ENCODE measurements at places on chromosomes 5 and 9.

- no peak for DNase-seq
Measured at GRCh38 chr9:88998503-88998902, 7.2 kb downstream of the S1PR3 start.

GRCh38 chr9:89891221-89891590 is 286.4 kb downstream of the GADD45G start:
- no peak for DNase-seq

DNA sequence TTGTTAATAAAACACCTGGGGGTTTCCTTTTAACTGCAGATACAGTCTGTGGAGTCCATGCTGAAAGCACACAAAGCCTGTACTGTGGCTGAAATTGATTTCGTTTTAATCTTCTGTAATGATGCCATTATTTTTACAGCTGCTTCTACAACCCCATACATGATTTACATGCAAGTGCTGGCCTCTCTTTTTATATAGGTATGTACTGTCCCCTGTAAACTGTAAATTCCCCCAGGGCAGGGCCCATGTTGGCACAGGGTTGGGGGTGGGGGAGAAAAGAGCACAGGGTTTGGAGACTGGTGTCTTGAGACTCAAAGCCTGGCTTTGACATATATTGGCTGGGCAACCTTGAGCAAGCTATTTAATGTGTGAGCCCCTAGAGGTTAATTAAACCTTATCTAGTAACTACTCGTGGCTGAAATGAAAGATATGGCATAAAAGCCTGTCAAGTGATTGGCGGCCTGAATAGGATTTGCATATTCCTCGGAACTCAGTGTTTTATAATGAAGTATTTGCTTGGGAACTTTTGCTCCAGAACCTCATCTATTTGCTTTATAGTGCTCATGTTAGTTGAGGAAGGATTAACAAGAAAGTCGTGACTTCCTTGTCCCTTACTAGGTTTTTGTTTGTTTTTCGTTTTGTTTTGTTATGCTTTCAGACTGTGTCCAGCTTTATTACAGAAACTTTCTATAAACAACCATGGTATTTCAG is 34.0 kb downstream of the KLF4 start:
- no peak for DNase-seq

DNA sequence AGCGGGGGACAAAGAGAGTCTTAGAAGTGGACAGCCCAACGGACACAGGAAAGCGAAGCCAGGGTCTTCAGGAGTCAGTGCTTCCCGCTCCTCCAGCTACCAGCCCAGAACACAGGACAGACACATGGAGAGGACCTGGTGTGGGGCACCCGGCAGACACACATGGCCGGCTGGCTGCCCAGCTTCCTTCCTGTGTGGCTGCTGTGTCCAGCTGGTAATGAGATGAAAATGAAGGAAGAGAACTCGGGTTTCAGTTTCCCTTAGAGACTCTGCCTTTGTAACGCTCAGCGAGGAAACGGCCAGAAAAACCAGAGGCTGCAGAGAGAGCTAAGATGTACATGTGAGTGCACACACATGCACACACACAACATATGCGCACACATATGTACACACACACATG is 87.5 kb downstream of the SECISBP2 start:
- no peak for DNase-seq

GRCh38 chr9:136196404-136197083 is 8.4 kb downstream of the LHX3 start:
- DNase-seq: no peak

DNA sequence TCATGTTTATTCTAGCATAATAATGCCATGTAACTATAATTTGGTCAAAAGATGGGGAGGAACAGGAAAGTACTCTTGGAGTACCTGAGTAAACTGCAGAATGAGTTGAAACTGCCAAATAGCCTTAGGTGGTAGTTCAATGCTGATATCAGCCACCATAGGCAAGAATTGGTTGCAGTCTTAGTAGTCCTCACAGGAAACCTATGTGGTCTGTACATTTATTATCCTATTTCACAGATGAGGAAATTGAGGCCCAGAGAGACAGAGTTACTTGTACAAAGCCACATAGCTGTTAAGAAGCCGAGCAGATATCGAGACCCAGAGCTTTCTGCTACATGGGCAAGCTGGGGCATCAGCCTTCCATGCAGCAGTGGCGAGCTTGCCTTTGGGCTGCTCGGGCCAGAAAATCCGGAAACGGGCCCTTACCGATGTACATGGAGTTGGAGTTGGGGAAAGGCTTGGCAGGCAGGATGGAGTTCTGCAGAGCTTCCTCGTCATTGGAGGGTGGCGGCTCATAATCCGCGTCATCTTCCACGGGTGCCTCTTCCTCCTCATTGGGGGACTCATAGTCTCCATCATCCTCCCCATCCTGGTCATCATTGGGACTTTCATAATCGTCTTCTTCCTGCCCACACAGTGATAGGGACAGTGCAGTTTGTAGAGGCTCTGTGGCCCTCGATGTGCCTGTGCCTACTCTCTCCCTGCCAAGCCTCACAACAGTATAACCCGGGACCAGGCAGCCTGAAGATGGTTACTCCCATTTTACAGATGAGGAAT is 27.1 kb downstream of the LCP2 start:
- DNase-seq: no peak

- no peak for DNase-seq
Measured at GRCh38 chr5:75510417-75510835, 1.0 kb downstream of the CERT1 start.

- DNase-seq: no peak
Measured at GRCh38 chr5:56055287-56055686, 60.5 kb upstream of the IL6ST start.

- DNase-seq: no peak
Measured at GRCh38 chr9:2178034-2178734, 163.0 kb downstream of the SMARCA2 start.

DNA sequence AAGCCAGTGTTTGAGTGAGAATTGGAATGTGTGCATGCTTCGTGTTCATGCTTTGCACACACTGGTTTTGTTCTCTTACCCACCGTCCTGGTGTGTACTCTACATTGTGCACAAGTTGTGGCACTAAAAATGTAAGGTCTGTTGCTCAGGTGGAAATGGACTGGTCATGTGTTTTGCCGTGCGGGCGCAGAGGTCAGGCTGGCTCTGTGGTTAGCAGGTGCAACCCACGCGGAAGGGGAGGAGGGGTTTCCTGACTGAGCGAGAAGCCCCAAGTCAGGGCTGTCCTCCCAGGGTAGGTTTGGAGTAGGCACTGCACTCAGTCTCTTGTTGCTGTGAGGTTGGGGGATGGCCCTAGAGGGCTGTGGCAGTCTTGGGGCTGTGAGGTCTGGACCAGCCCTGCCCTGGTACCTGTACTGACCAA is 86.6 kb downstream of the EHMT1 start:
- DNase-seq: peak; percentile 36

DNA sequence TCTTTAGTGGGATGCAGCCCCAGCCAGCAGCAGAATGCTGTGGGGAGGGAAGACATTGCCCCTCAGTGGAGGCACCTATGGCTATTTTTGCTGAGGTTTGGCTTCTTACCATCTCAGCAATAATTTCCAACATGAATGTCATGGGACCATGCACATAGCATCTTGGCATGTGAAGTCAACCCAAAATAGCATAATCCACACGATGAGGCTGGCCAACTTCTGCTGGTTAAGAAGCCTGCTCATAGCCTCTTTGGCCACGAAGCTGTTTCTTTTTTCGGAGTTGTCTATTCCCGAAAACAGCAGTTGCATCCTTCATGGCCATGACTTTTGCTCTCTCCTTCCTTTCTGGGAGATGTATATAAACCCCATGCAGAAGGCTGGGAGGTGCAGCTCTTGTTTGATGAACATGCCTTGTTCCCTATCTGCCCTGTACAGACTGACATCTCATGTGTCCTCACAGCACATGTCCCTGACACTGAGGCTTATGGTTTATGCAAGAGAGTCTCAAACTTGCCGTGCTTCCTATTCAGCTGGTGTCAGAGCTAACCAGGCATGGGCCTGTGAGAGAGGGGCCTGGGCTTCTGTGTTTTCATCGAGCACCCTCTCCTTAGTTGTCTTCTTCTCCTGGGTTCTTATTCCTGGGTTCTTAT is 45.3 kb downstream of the SYK start:
- DNase-seq: no peak

- DNase-seq: no peak
Measured at GRCh38 chr9:109475526-109475925, 22.6 kb downstream of the PTPN3 start.

GRCh38 chr9:89871871-89872331 is 267.1 kb downstream of the GADD45G start:
- peak; percentile 9 for DNase-seq

GRCh38 chr9:123643518-123643917 is 286.4 kb downstream of the DENND1A start:
- DNase-seq: no peak

GRCh38 chr9:128153947-128154695 is 4.9 kb downstream of the LCN2 start:
- DNase-seq: no peak

- DNase-seq: no peak
Measured at GRCh38 chr5:145848854-145849253, 13.7 kb upstream of the PRELID2 start.

GRCh38 chr9:126971261-126971660 is 56.7 kb downstream of the RALGPS1 start:
- DNase-seq: no peak

DNA sequence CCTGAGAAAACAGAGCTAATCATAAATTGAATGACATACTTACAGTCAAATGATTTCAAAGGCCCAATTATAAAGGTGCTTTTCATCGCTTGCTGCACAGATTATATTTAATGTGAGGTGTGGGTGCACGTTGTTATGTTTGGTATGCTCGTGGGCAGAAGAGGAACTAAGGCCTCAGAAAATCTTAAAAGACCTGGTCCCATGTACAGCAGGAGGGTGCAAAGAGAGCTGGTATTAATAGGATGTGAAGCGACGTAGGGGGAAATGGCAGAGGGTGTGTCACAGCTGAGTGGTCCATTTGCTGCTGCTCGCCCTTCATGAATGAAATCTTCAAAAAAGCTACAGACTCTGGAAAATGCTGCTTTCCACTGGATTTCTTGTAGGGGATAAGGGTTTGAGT is 40.5 kb upstream of the IFNK start:
- DNase-seq: no peak

- DNase-seq: no peak
Measured at GRCh38 chr5:196350-196749, 5.1 kb downstream of the LRRC14B start.

- DNase-seq: no peak
Measured at GRCh38 chr5:93601071-93601801, 18.2 kb downstream of the NR2F1 start.

DNA sequence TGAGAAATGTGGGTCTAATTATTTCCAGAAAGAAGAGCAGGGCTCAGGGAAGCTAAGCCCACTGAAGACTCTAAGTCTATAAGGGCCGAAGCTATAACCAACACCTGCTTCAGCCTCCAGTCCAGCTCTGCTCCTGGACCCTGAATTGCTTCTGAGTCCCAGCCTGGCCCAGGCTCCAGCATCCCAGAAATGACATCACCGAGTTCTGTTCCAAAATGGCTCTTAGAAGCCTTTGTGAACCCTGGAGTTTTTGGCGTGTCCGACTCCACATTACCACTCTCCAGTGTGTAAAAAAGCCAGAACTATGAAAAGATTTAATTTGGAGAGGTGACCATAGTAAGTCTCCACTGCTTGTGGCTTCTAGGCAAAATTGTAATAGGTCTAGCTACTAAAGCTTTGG is 289.9 kb downstream of the SLIT3 start:
- no peak for DNase-seq

GRCh38 chr5:157455057-157455456 is 5.0 kb upstream of the NIPAL4 start:
- DNase-seq: no peak

DNA sequence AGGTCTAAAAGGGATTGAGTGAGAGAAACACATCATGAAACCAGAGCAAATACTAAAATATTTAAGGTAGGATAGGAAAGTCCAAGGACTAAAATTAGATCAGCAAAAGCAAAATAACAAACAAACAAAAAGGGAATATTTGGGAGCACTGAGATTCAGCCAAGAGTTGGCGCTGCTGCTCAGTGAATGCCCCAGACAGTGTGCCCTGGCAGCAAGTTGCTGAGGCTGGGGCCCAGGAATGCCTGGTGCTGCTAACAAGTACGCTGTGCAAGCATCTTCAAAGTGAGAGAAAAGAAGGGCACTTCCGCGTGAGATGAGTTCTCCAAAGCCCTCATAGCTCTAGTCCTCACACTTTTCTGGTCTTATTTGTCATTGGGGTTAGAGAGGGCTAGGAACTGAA is 603.3 kb downstream of the EFNA5 start:
- no peak for DNase-seq

- no peak for DNase-seq
Measured at GRCh38 chr9:89993678-89994630, 389.1 kb downstream of the GADD45G start.

DNA sequence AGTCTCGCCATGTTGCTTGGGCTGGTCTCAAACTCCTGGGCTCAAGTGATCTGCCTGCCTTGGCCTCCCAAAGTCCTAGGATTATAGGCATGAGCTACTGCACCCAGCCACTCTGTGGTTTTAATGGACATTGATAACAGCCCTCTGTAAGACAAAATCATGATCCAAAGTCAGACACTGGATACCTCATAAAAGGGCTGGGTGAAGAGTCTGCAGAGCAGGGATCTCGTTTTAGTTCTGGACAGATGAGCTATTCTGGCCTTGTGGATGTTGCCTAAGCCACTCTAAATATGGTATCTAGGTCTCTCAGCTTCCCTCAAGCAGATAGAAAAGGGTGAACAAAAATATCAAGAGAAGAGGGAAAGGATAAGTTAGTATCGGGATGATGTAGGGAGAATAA is 133.4 kb upstream of the OSMR start:
- DNase-seq: no peak

GRCh38 chr9:121954477-121955140 is 138.5 kb downstream of the TTLL11 start:
- no peak for DNase-seq

DNA sequence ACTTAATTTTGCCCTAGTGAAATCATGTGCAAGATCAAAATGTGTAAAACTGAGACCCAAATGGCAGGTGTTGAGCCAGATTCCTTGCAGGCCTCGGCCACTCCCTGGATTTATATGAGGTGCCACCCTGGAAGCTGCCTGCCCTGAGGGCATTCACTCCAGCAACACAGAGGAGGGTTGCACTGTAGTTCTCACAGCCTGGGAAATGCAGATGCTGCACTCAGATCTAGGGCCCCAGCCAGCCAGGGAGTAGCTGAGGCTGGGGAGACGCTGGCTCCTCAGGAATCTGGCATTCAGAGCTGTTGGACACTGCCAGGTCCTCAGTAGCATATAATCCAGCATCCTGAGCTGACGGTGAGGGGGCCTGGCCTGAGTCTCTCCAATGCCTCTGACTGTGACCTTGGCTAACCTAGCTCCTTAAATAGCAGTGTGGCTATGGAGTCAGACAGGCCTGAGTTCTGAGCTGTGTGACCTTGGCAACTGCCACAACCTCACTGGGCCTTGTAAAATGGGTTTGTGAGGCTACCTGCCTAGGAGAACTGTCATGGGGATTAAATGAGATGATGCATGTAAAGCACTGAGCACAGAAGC is 8.7 kb downstream of the KCNMB1 start:
- no peak for DNase-seq

- DNase-seq: no peak
Measured at GRCh38 chr9:34650816-34651215, 1.2 kb upstream of the IL11RA start.

GRCh38 chr5:170863646-170864045 is 1.8 kb downstream of the RANBP17 start:
- DNase-seq: no peak

- no peak for DNase-seq
Measured at GRCh38 chr9:3858961-3859360, 333.2 kb upstream of the RFX3 start.

Data from activated B cell treated with CpG ODN at 0.5 μM for 24 hours (primary cell).